Activated naive CD8-positive, alpha-beta T cell treated with anti-CD3 and anti-CD28 coated beads for 36 hours (primary cell): ENCODE measurements at places on chromosomes 5 and 9. TPM values are rescaled to one million over a fixed set of nuclear protein-coding genes. Genes with fewer than 3 reads are reported as not detected.

IL17B gene
- not detected for total RNA-seq

IFNK gene
- not detected for total RNA-seq

CA9 gene
- total RNA-seq, result 1.5 TPM

RASEF gene
- total RNA-seq, result not detected

TCF7 gene
- 68.7 TPM for total RNA-seq

TMC1 gene
- total RNA-seq, result not detected

SPATA31E1 gene
- not detected for total RNA-seq

ZNF474 gene
- not detected for total RNA-seq

- no peaks in the 10 kb centered on the region for H3K4me1 ChIP-seq
- DNase-seq, result no peak
- H3K4me3 ChIP-seq, result no peak overlapping the region
These were observed 47.6 kb downstream of the GABRA1 start for GRCh38 chr5:161895514-161895913.

- H3K4me1 ChIP-seq, result no peaks in the 10 kb centered on the region
- no peaks in the 10 kb centered on the region for H3K36me3 ChIP-seq
- no peak overlapping the region for H3K27ac ChIP-seq
- H3K4me3 ChIP-seq, result no peak overlapping the region
- H3K27me3 ChIP-seq, result peaks cover 12% of the 10 kb centered on the region
- DNase-seq, result no peak
These were observed 157.9 kb downstream of the ALDH1A1 start for GRCh38 chr9:72794946-72795345.

- H3K27ac ChIP-seq, result no peak overlapping the region
- DNase-seq, result no peak
- no peaks in the 10 kb centered on the region for H3K4me1 ChIP-seq
- H3K27me3 ChIP-seq, result peaks cover 14% of the 10 kb centered on the region
- no peak overlapping the region for H3K4me3 ChIP-seq
- H3K36me3 ChIP-seq, result no peaks in the 10 kb centered on the region
These were observed 38.8 kb upstream of the LIFR start for GRCh38 chr5:38595132-38595745.

- H3K4me1 ChIP-seq, result peaks cover 49% of the 10 kb centered on the region
- peak overlapping the region; percentile 44 for H3K27ac ChIP-seq
- no peak for DNase-seq
- no peak overlapping the region for H3K4me3 ChIP-seq
- H3K27me3 ChIP-seq, result no peaks in the 10 kb centered on the region
These were observed 7.9 kb upstream of the CARD19 start for GRCh38 chr9:93087971-93088655.

DNA sequence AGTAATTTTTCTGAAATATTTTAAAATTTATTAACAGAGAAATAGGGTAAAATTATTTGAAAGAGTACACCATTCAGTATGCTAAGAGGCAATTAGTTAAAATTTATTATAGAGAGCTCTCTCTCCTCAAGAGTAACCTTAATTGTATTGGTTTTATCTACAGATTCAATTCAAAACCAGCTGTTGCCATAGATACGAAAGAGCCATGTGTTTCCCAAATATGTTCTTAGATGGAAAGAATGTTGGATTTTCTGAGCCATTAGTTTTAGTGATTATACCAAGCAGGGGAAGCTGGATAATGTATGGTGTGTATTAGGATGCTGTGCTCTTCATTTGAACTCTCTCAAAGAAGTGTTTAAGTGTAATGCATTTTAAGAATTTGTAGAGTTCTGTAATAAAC lies 27.8 kb downstream of the C7 start:
- no peak overlapping the region for H3K4me3 ChIP-seq
- no peak overlapping the region for H3K27ac ChIP-seq
- no peak for DNase-seq
- H3K36me3 ChIP-seq, result no peaks in the 10 kb centered on the region
- H3K27me3 ChIP-seq, result peaks cover 3% of the 10 kb centered on the region

DNA sequence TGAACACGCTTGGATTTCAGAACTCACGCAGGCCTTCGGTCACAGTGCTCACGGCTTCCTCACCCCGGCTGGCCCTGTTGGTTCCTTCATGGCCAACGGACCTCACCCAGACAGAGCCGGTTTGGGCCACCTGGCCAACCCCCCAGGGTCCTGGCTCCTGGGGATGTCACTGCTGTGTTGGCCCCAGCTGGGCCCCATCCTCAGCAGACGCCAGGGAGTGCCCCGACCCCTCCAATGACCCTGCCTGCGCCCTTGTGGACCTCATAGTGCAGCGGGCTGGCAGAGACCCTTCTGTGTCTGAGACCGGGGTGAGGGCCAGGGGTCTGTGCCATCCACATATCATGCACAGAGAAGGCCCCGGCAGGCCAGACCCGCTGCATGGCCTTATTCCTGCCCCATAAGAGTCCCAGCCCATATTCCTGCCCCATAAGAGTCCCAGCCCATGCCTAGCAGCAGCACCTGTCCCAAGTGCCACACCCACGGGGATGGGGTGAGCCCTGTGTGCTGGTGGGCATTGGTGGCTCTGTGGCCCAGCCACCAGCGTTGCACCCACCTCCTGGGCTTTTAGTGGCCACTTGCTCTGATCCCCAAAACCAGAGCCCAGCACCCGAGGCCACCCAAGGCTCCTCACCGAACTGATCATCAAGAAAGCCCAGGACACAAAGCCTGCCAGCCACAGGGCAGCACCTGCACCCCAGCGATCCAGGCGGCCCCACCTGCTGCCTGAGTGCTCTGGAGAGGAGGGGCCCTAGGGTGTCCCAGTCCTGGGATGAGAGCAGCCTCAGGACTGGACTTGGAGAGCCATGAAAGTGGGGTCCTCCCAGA lies 1.3 kb upstream of the LPCAT1 start:
- H3K4me3 ChIP-seq, result no peak overlapping the region
- peaks cover 7% of the 10 kb centered on the region for H3K36me3 ChIP-seq
- peaks cover 32% of the 10 kb centered on the region for H3K4me1 ChIP-seq
- H3K27me3 ChIP-seq, result no peaks in the 10 kb centered on the region

DNA sequence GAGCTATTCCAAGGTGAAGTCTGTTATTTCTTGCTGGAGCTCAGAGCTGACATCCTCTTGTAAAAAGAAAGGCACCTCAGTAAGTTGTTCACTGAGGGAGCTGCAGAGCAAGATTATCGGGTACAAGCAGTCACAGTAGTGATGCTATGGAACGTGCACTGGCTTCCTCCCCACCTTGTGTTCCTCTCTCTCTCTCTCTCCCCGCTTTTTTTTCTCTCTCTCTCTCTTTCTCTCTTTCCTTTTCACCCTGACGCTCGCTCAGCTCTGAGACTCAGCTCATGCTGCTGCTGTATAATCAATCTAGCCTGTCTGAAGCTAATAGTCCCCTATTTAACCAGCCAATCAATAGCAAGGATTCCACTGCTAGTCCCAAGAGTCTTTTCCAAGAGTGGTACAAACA lies 587.6 kb upstream of the CDH18 start:
- no peaks in the 10 kb centered on the region for H3K27me3 ChIP-seq
- H3K36me3 ChIP-seq, result no peaks in the 10 kb centered on the region
- H3K4me3 ChIP-seq, result no peak overlapping the region
- DNase-seq, result no peak
- H3K4me1 ChIP-seq, result no peaks in the 10 kb centered on the region
- H3K27ac ChIP-seq, result no peak overlapping the region

DNA sequence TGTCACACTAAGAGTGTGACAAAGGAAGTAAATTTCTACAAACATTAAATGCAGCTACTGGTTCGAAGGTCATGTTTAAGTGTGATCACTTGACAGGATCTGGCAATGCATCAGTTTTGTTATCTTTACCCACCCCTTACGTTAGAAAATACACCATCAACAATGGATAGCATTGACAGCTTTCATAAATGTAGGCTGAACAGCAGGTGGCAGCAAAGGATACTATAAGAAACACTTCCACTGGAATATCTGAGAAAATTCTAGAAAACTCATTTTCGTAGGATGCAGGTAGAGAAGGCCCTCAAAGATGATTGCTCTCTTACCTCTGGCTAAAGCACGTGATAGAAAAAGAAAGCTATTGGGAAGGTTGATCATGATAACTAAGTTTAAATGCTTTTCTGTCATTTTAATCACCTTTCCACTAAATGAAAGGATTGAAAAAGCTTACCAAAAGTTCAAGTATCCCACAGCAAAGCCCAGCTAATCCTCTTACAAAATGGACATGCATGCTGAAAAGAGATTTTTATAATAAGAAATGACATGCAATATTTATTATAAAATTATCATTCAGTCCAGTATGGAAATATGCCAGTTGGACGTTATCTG lies 292.5 kb downstream of the PARP8 start:
- peaks cover 66% of the 10 kb centered on the region for H3K27me3 ChIP-seq
- no peak overlapping the region for H3K27ac ChIP-seq
- H3K4me1 ChIP-seq, result peaks cover 8% of the 10 kb centered on the region
- no peak for DNase-seq
- H3K36me3 ChIP-seq, result no peaks in the 10 kb centered on the region
- no peak overlapping the region for H3K4me3 ChIP-seq

GRCh38 chr9:126036881-126037291 lies 289.7 kb downstream of the PBX3 start:
- no peak for DNase-seq
- no peaks in the 10 kb centered on the region for H3K4me1 ChIP-seq
- H3K27ac ChIP-seq, result no peak overlapping the region
- H3K36me3 ChIP-seq, result no peaks in the 10 kb centered on the region
- no peak overlapping the region for H3K4me3 ChIP-seq
